Endothelial cell (in vitro differentiated cells): ENCODE measurements at places on chromosomes 7 and 10. TPM values are rescaled to one million over a fixed set of nuclear protein-coding genes. Genes with fewer than 3 reads are reported as not detected.

Gene FKBP6
- total RNA-seq, result not detected

Gene HTR7
- 7.3 TPM for total RNA-seq

GRCh38 chr10:53754596-53755250, 982.1 kb upstream of the MBL2 start:
- peak; percentile 4 for DNase-seq

- DNase-seq, result no peak
Measured at GRCh38 chr7:144397086-144397485, 6.4 kb downstream of the NOBOX start.

Gene OR2A5
- total RNA-seq, result not detected

Gene LBX1
- total RNA-seq, result not detected

- no peak for DNase-seq
Measured at GRCh38 chr10:10126218-10126617, 891.5 kb upstream of the CELF2 start.

Gene ICA1
- 91.4 TPM for total RNA-seq

Gene STEAP1
- total RNA-seq, result 1.0 TPM

Gene DIP2C
- total RNA-seq, result 13.1 TPM

GRCh38 chr7:69677054-69677852, 79.0 kb downstream of the AUTS2 start:
- no peak for DNase-seq

GRCh38 chr10:59865101-59865500, 41.3 kb downstream of the CCDC6 start:
- DNase-seq, result no peak

GRCh38 chr10:132167041-132167674, 19.6 kb upstream of the DPYSL4 start:
- no peak for DNase-seq

GRCh38 chr10:79387974-79388850, 40.9 kb downstream of the PPIF start:
- DNase-seq, result no peak

DNA sequence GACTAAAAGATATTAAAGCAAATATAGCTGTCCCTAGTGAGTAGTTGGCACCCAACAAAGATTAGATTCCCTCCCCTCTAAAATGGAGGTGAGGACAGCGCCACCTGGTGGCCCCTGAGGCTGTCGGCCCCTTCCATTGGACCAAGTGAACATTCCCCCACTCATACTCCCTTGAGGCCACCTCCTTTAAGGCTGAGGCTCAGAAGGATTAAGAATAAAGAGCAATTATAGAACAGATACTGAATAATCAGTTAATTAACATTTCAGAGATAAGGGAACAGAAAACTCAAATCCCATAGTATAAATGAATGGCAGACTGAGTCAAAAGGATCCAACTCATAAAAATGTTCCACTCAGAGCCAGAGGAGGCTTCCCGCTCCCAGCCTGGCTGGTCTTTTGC, 130.4 kb upstream of the GHITM start:
- DNase-seq, result peak; percentile 45

GRCh38 chr10:129814681-129815646, 149.1 kb downstream of the EBF3 start:
- DNase-seq, result no peak

Gene MET
- 35.1 TPM for total RNA-seq

DNA sequence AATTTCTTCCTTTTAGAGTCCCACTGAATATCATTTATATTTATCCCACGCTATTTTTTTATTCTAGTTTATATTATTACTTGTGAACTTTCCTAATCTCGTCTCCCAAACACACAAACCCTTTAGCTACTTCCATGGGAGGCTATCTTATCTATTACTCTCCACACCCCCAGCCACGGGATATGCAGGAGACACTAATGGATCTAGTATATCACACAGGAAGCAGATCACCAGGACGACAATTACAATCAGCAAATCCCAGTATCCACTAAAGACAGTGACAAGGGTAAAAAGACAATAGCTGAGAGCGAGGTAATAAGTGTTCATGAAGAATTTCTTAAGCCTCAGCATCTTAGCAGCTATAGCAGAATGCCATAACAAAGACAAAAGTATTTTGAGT, 3.8 kb upstream of the AKR1E2 start:
- no peak for DNase-seq

DNA sequence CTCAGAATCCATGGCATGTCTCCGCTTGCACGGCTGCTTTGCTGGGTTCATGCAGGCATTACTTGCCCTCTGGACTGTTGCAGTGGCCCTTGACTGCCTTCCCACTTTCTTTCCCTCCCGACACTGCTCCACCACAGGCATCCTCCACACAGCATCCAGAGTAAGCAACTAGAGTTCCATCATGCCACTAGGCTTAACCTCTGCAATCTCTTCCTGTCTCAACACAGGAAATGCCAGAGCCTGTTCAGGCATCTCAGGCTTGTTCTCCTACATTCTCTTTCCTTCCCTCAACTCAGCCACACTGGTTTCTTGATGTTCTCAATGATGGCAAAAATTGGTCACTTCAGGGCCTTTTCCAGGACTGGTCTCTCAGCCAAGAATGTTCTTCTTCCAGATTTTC, 284.5 kb upstream of the KLF6 start:
- no peak for DNase-seq

DNA sequence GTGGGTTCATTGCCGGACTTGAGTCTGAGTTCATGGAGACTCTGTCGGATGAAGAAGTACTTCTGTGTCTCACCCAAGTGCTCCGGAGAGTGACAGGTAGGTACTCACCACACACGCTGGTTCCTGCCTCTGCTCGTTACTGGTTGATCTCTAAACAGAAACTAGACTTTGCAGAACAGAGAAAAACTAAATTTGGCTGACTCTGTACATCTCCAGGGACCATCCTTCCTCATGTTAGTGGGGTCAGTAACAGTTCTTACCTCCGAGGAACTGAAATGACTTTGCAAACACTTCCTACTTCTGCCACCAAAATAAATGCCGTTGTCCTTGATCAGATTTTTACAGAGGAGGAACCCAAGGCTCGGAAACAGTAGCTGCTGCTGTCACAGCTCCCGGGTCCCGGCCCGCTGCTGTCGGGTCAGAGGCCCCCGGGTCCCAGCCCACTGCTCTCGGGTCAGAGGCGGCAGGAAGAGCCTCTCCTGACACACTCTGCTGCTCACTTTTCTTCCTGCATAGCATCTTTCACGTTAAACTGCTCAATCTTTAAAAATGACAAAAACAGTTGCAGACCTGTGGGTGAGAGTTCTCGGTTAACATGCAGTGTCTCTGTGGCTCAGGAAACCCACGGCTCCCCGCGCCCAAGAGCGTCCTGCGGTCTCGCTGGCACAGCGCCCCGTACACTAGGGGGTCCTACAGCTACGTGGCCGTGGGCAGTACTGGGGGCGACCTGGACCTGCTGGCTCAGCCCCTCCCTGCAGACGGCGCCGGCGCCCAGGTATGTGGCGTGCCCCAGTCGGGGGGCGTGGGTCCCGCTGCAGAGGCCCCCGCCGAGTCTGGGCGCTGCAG, 4.8 kb upstream of the MTG1 start:
- no peak for DNase-seq

- no peak for DNase-seq
Measured at GRCh38 chr7:69710768-69711438, 112.6 kb downstream of the AUTS2 start.

- DNase-seq, result no peak
Measured at GRCh38 chr7:84712374-84713121, 474.3 kb downstream of the SEMA3D start.

DNA sequence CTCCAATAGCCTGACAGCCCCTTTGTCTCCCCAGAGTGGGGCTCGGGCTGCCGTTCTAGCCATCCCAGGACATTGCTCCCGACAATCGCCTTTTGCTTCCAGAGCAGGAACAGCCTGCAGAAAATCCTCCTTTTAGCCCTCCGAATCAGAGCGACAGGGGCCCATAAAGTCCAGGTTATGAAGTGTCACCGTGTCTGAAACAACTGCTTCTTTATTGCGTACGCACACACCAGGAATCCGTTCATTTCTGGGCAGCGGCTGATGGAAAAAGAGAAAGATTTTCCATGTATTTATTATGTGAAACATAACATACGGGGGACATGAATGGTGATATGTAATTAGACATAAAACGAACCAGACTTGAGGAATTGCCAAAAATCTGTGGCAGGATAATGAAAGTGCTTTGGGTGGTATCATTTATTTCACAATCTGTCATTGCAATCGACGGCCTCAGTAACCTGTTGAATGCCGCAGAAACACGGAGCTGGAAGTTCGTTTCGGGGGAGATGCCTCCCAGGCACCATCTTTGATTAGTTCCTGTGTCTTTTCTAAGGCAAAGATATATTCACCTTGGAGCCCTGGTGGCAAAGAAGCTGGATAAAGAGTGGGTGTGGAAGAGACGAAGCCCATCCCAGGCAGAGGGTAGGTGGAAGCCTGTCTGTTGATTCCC, 48.1 kb downstream of the FAM241B start:
- no peak for DNase-seq

DNA sequence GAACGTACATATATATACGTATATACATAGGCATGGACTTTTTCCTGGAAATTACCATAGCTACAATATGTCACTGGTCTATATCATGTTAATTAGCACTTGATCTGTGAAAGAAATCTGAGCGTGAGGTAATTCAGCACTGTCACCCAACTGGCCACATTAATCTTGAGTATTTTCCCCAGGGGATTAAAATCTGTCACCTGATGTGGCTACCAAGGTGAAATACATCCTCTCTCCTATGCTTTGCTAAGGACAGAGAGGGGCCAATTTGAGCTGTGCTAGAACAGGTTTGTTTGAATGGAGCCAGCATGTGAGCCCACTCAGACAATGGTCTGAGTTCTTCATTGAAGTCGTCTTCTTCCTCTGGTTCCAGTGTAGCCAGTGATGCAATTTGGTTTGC, 33.3 kb downstream of the CYCS start:
- DNase-seq, result no peak

Gene STN1
- 11.5 TPM for total RNA-seq

GRCh38 chr7:94874036-94874785, 33.2 kb upstream of the PPP1R9A start:
- no peak for DNase-seq
